SW 1271 (cell line): ENCODE measurements at places on chromosomes 2 and 18.

DNA sequence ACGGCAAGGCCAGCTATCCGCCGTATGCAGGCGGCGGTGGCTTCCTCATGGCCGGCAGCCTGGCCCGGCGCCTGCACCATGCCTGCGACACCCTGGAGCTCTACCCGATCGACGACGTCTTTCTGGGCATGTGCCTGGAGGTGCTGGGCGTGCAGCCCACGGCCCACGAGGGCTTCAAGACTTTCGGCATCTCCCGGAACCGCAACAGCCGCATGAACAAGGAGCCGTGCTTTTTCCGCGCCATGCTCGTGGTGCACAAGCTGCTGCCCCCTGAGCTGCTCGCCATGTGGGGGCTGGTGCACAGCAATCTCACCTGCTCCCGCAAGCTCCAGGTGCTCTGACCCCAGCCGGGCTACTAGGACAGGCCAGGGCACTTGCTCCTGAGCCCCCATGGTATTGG is 3.1 kb downstream of the B3GNT7 start:
- DNase-seq = no peak

GRCh38 chr2:191892391-191892790 is 45.5 kb upstream of the CAVIN2 start:
- DNase-seq = no peak

GRCh38 chr2:154125891-154126290 is 254.2 kb downstream of the GALNT13 start:
- DNase-seq = no peak

GRCh38 chr2:120348737-120349439 is 3.0 kb downstream of the INHBB start:
- no peak for DNase-seq

DNA sequence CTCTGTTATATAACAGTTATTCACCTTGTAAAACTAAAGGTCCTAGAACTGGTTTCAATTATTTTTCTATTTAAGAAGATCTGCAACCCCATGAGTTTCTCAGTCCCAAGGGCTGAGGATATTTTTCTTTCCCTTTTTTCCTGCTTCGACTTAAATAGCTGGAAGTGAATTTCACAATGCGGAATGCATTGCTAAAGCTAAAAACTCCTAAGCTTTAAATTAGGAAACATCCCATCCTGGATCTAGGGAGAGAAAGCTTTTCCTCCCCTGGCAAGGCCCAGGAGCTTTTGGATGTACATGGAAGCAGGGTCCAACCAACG is 1.4 kb downstream of the RFX8 start:
- no peak for DNase-seq

DNA sequence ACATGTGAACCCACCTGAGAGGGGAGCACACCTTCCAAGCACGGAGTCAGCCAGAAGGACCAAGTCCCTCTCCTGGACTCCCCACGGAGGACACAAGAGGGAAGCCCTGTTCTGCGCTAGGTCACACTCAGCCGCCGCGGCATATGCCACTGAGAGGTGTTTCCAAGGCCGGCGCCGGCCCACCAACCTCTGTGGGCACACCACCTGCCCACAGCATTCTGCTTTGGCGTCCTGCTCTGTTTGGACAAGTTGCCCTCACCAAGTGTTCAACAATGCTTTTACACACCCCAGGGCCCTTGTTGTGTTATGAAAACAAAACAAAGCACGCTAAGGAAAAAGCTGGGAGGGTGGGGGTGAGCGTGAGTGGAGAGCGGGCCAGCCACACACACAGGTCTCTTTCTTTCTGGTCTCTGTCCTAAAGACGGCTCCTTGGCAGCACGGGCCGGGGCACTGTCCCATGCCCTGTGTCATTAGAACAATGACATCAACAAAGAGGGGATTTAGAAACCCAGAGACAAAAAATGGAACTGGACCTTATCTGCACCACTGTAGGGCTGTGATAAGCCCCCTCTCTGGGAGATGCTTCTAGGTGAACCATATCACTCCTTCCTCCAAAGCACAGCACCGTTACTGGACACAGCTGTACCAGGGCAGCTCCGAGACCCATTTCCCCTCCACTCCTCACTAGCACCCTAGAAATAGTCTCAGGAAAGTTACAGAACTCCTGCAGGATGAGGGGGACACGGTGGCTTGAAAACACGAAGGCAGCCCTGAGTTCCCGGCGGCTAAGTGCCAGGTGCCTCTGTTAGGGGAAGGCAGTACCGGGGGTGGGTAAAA is 17.0 kb downstream of the SMAD7 start:
- DNase-seq = no peak

DNA sequence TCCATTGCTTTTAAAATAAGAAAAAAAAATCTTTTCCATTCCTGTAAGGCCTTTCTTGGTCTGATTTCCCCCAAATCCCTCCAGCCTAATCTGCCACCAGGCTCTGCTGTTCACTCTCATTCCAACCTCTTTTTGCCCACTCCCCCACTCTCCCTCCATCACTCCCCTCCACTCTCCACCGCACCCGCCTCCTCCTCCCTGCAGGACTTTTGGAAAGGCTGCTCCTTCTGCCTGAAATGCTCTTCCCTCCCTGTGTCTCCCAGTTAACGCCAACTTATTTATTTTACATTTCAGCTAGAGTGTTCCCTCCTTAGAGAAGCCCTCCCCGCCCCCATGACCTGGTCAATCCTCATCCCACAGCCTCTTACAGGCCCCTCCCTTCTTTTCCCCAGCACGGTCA is 4.7 kb upstream of the WNT6 start:
- DNase-seq = no peak

DNA sequence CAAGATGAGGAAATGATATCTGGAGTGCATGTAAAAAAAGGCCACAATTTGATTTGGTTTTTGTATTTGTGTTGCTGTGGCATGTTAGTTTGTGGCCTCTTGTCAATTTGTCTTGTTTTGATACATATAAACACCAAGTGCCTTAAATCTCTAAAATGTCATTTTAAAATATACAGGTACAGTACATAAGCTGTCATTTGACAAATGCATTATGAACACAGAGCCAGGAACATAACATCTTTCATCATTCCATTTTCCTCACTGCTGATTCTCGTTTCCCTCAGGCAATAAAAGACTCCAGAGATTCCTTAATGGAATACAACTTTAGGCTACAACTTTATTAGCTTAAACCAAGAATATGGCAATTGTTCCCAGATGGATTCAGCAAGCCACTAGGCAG is 217.5 kb downstream of the ZNF804A start:
- no peak for DNase-seq

GRCh38 chr2:241015439-241015838 is 17.0 kb downstream of the SNED1 start:
- DNase-seq = no peak

DNA sequence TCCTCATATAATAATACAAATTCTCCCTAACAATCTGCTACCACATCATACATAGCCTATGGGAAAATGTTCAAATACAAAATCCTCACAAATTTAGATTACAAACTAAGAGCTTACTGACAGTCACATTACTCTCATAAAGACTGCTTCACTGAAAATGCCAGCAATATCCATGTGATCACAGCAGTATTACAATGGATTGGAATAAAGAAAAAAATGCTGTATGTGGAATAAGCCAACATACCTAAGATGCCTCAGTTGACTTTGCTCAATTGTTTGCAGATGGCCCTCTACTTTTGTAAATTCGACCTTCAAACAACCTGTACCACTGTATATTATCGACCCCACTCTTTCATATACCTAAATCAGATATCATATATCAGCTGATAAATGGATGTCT is 88.7 kb downstream of the DYM start:
- no peak for DNase-seq

DNA sequence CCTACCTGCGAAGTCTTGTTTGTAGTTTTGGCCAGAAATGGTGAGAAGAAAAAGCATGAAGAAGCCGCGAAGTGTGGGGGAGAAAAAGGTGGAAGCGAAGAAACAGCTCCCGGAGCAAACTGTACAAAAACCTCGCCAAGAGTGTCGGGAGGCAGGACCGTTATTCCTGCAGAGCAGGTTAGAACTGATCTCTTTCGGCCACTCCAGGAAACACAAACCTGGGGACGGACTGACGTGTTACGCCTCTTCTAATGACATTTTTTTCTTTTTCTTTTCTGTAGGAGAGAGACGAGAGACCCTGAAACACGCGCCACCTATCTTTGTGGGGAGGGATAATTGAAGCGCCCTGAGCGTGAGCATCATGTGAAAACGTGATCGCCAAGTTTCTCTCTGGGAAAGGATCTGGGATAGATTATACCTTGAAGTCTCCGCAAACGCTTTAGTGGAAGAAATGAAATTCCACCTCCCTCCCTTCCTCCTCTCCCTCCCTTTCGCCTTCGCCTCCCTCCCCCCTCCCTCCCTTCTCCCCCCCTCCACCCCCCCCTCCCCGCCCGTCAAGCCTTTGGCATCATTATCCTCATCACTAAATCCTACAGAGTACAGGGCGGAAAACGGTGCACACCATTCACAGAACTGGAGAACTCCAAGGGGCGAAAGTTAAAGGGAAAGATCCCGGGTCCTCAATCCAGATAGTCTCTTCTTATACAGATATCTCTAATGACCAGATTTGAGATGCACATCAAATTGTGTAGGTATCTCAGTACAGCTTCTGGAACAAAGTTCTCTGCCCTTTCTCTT is at the start of gene ZEB2:
Gene ZEB2 (minus strand): TSS at position 186 of the 798 bp plus-strand sequence. CDS start 2,769 bp downstream, outside the sequence.
- DNase-seq = no peak

DNA sequence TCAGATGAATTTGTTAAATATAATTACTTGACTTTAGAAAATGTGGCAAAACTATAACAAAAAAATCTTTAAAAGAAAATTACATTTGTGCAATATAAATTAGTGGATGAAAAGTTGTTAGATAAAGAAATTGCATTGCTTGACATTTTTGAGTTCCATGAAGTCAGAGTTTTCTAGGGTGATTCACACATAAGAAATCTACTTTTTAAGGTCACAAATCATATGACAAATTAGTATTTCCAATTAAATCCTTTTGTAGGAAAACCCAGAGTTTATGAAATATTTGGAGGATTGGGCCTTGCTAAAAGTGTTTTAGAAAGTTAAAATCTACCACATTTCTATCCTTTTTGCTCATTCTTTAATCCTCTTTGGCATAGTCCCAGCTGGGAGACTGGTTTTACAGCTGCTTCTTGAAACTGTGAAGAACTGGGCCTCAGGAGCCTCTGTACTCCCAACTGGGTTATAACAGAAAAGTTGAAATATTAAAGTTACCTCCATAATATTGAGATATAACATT is 289.2 kb downstream of the LRRTM4 start:
- DNase-seq = no peak

GRCh38 chr2:191676790-191677645 is 918 bp upstream of the NABP1 start:
- no peak for DNase-seq

DNA sequence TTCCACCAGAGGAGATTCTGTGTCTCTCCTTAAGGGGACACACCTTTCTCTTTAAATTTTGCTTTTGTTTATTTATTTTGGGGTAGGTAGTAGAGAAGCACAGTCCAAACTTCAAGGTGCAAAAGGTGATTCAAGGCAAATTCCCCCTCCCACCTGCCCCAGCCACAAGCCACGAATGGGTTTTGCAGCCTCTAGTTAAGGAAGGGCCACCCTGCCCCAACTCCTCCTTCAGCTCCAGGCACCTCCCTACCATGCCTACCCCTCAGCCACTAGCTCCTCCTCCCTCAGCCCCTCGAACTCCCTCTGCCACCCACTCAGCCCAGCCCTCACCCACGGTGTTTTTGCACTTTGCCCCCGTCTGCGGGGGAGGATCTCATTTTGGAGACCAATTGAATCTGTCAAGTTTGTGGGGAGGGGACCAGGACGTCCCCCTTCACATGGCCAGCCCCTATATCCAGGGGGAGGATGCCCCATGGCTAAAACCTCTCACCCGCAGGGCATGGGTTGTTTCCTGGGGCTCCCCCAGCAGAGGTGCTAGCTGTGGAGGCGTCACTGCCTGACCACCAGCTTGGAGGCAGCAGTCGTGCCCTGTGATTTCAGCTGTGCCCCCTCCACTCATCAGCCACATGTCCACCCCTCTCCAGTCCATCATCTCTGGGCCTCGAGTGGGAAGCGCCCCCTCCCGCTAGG is 4.5 kb downstream of the HAAO start:
- no peak for DNase-seq

- no peak for DNase-seq
Measured at GRCh38 chr2:206260188-206261012, 14.1 kb upstream of the ZDBF2 start.

GRCh38 chr18:45251236-45251635 is 364.0 kb upstream of the SLC14A2 start:
- no peak for DNase-seq

DNA sequence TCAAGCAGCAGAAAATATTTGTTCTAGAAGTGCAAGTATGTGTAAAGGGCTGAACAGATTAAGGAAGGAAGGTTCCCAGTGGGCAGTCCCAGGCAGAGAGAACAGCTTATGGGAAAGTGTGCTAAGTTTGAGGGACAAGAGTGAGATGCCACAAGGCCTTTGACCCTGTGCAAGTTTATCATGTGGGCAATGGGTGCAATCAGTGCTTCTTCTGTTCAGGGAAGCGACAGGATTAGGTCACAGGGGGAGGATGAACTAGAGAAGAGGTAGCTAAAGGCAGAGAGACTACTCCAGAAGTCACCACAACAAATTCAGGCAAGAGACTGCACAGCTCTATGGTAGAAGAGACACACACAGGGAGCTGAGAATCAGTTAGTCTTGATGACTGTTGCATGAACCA is 44.3 kb downstream of the LPIN2 start:
- no peak for DNase-seq

DNA sequence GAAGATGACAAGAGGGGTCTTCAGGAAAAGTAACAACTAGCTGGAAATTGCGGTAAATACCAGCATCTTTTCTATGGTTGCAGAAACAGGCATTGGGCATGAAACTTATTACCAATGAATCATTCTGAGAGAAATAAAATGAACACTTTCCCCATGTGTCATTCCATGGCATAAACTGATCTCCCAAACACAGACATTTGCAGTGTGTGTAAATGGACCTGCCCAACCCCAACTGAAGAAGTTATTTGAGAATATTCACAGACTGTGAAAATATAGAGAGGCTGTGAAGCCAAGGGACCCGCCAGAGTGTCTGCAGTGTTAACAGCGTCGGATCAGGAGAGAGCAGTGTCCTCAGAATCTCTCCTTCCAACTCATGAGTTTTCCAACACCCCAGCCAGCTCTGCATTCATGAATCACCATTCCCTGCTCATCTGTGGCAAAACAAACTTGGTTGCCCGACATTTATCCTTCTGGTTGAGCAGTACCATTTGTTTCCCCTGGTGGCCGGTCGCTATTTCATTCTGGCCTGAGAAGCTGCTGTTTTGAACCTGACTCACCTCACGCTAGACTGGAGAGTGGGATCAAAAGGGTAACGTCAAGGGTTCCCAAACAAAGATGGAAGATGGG is 238.4 kb downstream of the PID1 start:
- DNase-seq = no peak

- no peak for DNase-seq
Measured at GRCh38 chr18:28804512-28805202, 627.7 kb upstream of the CDH2 start.

- no peak for DNase-seq
Measured at GRCh38 chr18:33802955-33803354, 224.9 kb downstream of the ASXL3 start.

DNA sequence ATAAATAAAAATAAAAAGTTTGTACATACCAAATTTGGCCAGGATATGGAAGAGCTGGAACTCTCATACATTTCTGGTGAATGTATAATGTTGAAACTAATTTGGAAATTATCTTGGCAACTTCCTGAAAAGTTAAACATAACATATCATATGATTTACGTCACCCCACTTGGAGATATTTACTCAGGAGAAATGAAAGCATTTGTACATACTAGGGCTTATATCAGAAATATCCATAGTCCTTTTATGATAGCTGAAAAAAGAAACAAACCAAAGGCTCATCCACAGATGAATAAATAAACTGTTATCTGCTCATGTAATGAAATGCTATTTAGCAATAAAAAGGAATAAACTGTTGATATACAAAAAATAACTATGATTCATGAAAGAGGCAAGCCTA is 318.2 kb upstream of the NRXN1 start:
- DNase-seq = no peak
